ENCODE measurements at places on chromosomes 5 and 9. TPM values are rescaled to one million over a fixed set of nuclear protein-coding genes. Genes with fewer than 3 reads are reported as not detected.
A peak's percentile ranks its signal among the peaks of the same experiment; 100 is the strongest.

DNA sequence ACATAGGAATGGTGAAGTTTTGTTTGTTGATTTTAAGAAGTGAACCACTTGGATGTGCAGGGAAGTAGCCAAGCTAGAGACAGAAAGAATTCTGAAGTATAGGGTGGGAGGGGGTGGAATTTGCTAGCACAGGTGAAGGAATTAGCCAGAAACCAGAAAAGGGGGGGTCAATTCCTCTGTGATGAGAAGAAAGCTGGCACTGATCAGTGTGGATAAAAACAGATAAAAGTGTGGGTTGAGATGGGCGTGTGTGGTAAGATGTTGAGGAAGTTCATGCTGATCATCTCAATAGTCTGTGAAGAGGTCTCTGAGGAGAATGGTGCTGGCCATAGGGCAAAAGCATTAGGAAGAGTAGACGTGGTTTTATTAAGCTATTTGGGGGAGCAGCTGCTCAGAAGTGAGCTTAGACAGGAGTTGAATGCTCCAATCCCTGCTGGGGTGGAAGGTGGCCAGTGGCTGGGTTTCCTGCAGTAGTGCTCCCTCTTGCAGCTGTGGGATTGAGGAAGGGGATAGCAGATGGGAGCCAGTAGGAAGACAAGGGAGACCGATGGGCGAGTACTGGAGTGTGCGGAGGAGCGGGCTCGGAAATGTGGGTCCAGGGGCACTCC, 88.7 kb upstream of the ELL2 start:
- ATAC-seq, result no peak

NDOR1 gene
- total RNA-seq, result 40.2 TPM

- ATAC-seq, result no peak
Measured at GRCh38 chr9:92035687-92036410, 79.4 kb downstream of the SPTLC1 start.

- no peak for ATAC-seq
Measured at GRCh38 chr9:114271556-114272510, 51.1 kb upstream of the ORM1 start.

GDF9 gene
- total RNA-seq, result 0.26 TPM

GRCh38 chr5:79694652-79695051, 5.0 kb downstream of the CMYA5 start:
- no peak for ATAC-seq

AIF1L gene
- 1.7 TPM for total RNA-seq

PAPPA gene
- total RNA-seq, result 0.26 TPM

- ATAC-seq, result no peak
Measured at GRCh38 chr5:154002093-154002492, 36.6 kb downstream of the FAM114A2 start.

NANS gene
- total RNA-seq, result 54.4 TPM

GRCh38 chr5:159208514-159209437, 577 bp downstream of the RNF145 start:
- peak; percentile 4 for ATAC-seq

- ATAC-seq, result no peak
Measured at GRCh38 chr5:178433273-178433775, 156.9 kb downstream of the COL23A1 start.

- no peak for ATAC-seq
Measured at GRCh38 chr5:89457411-89458331, 574.7 kb upstream of the MEF2C start.

- no peak for ATAC-seq
Measured at GRCh38 chr9:2047144-2047671, 32.1 kb downstream of the SMARCA2 start.

DNA sequence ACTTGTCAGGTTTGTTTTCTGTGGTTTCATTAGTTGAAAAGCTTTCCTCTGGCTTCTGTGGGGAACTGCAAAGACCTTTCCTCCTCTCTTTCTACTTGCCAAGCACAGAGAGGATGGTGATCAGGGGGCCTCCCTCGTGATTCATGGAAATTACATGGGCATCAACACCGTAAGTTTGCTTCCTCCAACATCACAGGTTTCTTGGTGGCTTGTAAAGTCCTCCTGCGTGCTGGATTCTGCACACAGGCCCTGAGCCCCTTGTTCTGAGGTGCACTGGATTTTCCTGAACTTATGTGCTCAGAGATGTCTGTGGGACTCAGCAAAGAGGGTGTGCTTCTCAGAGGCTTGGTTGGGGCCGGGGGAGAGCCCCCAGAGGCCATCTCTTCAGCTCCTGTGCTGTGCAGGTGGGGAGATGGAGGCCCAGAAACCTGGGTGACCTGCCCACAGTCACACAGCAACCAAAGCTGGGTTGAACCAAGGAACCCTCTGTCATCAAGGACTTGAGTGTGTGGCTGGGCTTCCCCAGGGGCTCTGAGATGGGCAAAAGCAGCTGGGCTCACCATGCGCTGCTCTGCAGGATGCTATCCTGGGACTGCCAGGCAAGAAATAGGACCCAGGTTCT, 36.5 kb downstream of the RGS3 start:
- ATAC-seq, result peak; percentile 39

DNA sequence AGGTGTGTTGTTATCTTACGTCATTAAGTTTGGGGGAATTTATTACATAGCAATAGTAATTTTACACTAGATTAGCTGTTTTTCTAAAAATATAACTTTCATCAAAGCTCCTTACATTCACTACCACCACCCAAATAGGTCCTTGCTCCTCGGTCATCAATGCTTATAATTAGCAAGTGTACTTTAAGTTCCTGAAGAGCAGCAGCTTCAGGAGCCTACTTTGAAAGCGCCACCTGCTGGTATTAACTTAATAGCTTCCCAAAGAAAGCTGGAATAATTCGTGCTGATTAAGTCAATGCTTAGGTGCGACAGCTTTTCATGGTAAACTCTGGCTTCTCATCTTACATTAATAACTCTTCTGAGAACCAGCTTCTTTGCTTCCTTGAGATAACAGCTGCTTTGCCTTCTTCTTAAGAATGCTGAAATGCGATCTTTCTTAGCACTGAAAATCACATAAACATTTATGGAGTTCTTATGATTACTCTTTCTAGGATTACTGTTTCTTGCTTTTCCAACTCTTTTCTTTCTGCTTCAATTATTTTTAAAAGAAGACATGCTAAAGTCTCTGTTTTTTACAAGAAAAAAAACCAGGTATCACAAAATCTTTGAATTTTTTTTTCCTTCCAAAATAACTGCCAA, 10.0 kb upstream of the C5 start:
- peak; percentile 53 for ATAC-seq

PCDHGA6 gene
- total RNA-seq, result 0.06 TPM

PDLIM4 gene
- total RNA-seq, result not detected

GRCh38 chr5:30195036-30195435, 998.5 kb upstream of the CDH6 start:
- ATAC-seq, result no peak

- no peak for ATAC-seq
Measured at GRCh38 chr9:30677221-30677620, 1707.2 kb upstream of the ACO1 start.

TTC16 gene
- 1.8 TPM for total RNA-seq

GRCh38 chr5:64505769-64506566, at the start of gene RGS7BP:
Gene RGS7BP (plus strand): TSS chr5:64506015. CDS start chr5:64506625, 610 bp downstream.
- ATAC-seq, result no peak

GRCh38 chr5:153565822-153566221, 75.4 kb downstream of the GRIA1 start:
- ATAC-seq, result no peak

SLC6A3 gene
- total RNA-seq, result not detected

DNA sequence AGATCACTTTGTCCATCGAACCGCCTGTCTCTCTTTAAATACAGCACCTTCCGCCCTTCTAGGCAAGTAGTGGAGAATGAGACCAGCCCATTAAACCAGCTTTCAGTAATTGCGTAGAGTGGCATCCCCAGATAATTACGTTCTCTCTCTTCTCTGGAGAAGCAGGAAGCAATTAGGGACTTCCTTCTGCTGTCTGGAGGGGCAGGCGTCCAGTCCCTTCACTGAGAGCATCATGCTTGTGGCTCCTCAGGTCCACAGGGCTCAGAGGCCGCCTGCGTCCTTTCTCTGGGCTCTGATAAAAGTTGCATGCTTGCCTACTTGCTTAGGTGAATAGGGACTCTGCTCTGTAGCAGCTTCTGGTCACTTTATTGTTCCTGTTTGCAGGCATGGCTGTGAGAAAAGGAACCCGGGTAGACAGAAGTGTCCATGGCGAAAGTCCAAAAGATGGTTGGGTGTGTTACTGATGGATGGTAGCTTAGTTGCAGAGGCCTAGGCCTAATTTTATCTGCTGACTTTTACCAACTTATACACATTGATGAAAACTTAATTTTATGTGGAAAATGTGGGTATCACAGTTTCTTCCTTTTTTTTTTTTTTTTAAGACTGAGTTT, 299.1 kb upstream of the PANK3 start:
- ATAC-seq, result no peak

DNA sequence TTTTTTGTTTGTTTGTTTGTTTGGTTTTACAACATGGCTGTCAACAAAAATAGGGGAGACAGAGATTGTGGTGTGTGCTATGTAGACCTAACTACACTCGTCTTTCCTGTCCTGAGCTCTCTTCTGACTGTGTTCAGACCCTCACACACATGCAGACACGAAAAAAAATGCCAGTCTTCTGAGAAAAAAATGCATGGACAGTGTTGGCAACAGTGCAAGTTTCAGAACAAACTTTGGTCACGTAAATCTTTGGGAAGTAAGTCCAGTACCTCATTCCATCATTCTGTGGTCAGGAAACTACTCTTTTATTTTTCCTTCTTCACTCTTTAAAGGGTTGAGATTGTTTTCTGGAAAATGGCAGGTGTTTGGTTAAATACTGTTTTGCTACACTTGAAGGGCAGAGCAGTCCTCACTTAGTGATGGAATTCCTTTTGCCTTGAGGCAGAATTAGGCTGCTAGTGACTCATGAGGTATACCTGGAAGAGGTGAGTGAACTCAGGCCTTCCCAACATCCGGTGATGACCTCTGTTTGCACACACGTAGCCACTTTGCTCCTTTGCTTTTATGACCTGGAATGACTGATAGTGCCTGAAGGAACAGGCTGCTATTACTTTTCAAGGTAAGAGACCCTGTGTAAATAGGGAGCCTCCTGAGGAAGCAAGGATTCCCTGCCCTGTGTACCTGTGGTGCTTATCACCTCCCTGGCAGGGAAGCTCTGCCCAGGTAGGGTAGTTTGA, 81.6 kb upstream of the TNFAIP8 start:
- peak; percentile 27 for ATAC-seq

TAF11L12 gene
- not detected for total RNA-seq

GRCh38 chr9:10041726-10042229, 571.0 kb downstream of the PTPRD start:
- ATAC-seq, result no peak

GRCh38 chr9:98484162-98484561, 224.6 kb downstream of the GABBR2 start:
- no peak for ATAC-seq

GRCh38 chr5:168707716-168708695, 128.8 kb upstream of the PANK3 start:
- no peak for ATAC-seq

SMIM33 gene
- 0.90 TPM for total RNA-seq

SGCD gene
- not detected for total RNA-seq

- ATAC-seq, result no peak
Measured at GRCh38 chr5:1277781-1278180, 17.1 kb downstream of the TERT start.

GRCh38 chr5:31664566-31664965, 25.6 kb downstream of the PDZD2 start:
- ATAC-seq, result no peak

DNA sequence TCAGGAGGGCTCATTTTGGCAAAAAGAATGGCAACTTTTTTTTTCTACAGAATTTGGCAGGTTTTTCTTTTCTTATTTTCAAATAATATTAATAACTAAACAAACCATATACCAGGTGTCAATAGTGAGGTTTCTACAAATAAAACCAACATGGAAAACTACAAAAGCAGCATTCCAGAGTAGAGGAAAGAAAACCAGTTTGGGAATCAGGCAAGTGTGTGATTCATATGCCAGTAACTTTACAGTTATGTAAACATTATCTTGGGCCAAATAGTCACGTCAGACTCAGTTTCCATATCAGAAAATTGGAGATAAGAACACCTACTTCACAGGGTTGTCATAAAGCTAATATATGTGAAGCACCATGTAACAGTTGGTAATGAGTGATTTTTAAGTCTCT, 51.7 kb downstream of the FBXW11 start:
- ATAC-seq, result no peak

DNA sequence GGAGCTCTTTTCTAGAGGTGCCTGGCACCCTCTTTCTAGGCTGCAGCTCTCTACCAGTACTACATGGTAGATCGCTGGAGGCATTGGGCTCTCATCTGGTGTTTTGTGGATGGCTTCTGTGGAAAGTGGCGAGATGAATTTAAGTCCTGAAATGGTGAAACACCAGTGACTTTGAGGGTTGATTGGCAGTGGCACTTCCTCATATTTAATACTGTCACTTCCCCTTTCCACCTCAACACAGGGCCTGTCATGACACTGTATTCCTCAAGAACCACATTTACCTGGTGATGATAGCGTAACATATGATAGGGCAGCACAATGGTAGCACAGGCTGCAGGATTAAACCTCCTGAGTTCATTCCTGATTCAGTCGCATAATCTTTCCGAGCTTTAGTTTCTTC, 132.1 kb downstream of the KDM4C start:
- ATAC-seq, result no peak

GRCh38 chr5:59485107-59485506, 408.4 kb downstream of the PDE4D start:
- no peak for ATAC-seq

GRCh38 chr9:103355000-103355399, 359.9 kb downstream of the CYLC2 start:
- no peak for ATAC-seq

DNA sequence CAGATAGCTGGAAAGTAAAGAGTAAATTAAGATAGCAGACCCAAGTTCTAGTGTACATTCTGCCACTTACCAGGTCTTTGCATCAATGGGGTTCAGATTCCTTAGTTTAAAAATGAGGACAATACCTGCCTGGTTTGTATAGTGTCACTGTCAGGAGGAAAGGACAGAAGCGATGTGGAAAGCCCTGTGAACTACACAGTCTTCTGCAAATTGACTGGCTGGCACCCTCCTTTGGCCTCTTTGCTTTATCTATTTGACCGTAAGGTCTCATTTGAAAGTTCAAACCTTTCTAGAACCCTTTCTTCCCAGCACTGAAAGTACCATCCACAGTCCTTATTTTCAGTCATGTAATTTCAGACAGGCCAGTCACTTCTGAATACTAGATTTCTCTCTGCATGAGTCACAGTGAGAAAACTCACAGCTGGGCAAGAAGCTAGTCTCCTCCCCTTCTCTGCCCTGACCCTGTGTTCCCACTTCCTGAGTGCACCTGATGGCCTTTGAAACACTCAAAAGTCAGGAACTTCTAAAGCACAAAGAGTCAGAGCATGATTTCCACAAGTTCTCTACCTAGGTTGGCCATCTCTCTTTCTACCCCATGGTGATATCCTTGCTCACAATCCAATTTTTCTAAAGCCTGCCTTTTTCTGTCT, 91.3 kb upstream of the RASEF start:
- peak; percentile 46 for ATAC-seq

MYORG gene
- total RNA-seq, result 1.6 TPM

DNA sequence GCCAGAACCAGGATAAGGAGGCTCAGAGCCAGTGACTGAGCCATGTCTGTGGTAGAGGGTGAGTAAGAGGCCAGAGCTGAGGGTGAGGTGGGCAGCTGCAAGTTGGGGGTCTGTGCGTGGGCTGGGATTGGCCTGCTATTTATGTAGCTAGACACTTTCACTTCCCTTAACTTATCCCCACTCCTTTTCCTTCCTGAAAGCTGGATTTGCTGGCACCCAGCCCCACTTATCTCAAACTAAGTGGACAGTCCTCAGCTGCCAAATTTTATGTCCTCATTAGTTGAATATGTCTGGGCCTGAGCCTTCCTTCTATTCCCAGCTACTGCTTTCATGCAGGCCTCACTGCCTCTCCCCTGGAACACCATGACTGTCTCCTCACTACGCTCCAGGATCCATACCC, at the start of gene CCL21:
Gene CCL21, minus strand, starts transcription at position 114 of the 400 bp plus-strand sequence. Its CDS starts 70 bp downstream, at position 44.
- no peak for ATAC-seq

IL33 gene
- not detected for total RNA-seq

- ATAC-seq, result peak; percentile 64
Measured at GRCh38 chr9:87122947-87123685, 175.8 kb upstream of the GAS1 start.
